ENCODE measurements at places on chromosomes 16 and 17.

GRCh38 chr16:27892879-27893278 lies 170.6 kb downstream of the GSG1L start:
- no peak overlapping the region for H3K27ac ChIP-seq
- no peak for DNase-seq
- no peaks in the 10 kb centered on the region for H3K36me3 ChIP-seq

DNA sequence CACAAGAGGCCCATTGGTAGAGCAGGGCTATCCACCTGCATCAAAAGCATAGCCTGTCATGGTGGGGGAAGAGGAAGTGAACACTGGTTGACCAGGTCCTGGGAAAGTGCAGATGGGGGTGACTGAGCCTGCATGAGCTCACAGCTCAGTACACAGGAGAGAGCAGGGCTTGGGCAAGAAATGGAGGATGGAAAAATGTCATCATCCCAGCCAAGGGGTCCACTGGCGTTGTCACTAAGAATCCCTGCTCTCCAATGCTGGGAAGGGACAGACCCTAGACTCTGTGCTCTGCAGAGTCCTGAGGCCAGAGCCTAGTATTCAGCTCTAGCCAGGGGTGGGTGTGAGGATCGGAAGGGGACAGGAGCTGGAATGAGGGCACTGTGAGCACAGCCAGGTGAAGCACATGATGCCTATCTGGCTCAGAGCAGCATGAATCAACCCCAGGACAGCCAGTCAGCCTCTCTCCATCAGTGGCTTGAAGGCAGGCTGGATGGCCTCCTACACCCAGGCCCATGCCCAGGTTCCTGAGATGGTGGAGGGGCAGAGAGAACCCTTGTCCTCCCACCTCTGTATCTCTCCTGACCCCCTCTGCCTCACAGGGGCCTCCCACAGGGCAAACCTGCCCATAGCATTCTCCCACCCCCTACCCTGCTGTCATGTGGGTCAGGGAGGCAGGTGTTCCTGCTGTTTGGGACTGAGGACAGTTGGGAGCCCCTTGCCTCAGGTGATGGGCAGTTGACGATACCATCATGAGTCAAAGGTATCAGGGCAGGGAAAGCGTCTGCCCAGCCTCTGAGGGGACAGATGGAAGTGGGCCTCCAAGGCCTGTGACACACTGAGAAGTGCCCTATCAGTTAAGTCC lies 13.8 kb upstream of the CTCF start:
- peak overlapping the region; percentile 19 for H3K4me3 ChIP-seq
- no peaks in the 10 kb centered on the region for H3K27me3 ChIP-seq
- peaks cover 43% of the 10 kb centered on the region for H3K4me1 ChIP-seq
- no peak for DNase-seq
- peaks cover 4% of the 10 kb centered on the region for H3K36me3 ChIP-seq

DNA sequence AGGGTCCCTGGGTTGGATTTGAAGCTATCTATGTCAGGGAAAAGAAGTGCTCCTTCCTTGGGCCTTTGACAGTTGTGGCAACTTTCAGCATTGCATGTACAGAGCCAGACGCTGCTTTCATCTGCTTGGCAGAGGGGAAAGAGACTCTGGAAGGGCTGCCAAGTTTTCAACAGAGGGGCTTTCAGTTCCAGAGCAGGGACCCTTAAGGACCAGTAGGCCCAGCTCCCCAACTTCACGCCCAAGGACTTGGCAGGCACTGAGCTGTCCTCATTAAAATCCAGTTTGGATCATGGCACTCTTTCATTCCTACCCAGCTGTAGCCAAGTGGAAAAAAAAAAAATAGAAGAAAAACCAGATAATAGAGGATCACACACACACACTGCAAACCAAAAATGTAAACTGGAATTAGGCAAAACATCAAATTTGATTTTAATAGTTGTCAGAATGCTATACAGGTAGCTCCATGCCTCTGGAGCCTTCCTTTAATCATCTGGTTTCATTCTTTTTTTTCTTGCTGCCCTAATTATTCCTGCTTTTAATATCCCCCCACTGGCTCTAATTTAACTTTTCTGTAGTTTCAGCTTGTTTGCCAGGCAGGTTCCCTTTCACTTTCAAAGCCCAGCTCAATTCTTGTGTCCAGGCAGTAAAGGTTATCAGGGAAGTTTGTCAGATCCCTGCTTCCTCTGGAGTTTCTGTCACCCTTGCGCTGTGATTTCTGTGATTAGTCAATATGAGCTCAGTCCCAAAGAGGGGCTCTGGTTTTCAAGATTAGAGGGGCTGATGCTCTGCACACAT lies 702.6 kb upstream of the CDH8 start:
- no peak overlapping the region for H3K27ac ChIP-seq
- no peak for DNase-seq
- H3K36me3 ChIP-seq = no peaks in the 10 kb centered on the region
- H3K27me3 ChIP-seq = no peaks in the 10 kb centered on the region
- no peak overlapping the region for H3K4me3 ChIP-seq

GRCh38 chr16:4322121-4323052 lies 6.5 kb downstream of the GLIS2 start:
- no peak overlapping the region for H3K4me3 ChIP-seq
- H3K27me3 ChIP-seq = no peaks in the 10 kb centered on the region
- H3K27ac ChIP-seq = no peak overlapping the region
- H3K36me3 ChIP-seq = no peaks in the 10 kb centered on the region

- H3K4me1 ChIP-seq = no peaks in the 10 kb centered on the region
- no peak overlapping the region for H3K4me3 ChIP-seq
- H3K36me3 ChIP-seq = no peaks in the 10 kb centered on the region
- DNase-seq = no peak
These were observed 7.1 kb upstream of the ZNF747 start for GRCh38 chr16:30541502-30542329.

DNA sequence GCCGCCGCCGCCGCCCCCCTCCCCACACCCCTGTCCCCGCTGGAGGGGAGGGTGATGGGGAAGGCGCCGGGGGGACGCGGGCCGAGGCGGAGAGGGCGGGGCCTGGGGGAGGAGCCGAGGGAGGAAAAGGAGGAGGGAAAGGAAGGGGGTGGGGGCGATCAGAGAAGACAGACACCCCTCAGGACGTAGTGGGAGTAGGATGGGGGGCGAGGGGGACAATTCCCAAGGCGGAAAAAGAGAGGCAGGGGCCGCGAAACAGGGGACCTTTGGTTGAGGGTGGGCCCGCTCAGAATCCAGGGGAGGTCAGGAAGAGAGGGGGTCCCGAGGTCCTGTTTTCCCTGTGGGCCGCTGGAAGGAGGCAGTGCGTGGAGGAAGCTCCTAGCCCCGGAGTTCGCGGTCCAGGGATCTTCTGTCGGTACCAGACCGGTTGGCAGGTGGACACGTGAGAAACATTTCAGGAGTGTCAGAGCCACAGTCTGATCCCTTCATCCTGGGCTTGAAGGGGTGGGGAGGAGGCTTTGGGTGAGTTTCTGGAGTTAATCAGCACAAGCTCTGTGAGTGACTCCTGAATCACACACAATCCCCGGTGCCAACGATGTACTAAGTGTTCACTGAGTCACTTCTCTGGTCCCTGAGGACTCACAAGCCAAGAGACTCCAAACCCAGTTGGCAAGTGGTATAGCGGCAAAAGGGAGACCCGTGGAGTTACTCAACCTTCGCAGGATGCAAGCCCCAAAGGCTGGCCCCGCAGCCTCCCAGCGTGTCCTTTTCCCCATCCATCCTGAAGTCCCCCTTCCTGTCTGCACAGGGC lies at the start of gene XYLT1:
Gene XYLT1, minus strand, starts transcription at position 53 of the 811 bp plus-strand sequence. CDS start 164 bp downstream, outside the sequence.
- no peaks in the 10 kb centered on the region for H3K27me3 ChIP-seq
- H3K36me3 ChIP-seq = peaks cover 2% of the 10 kb centered on the region
- peaks cover 34% of the 10 kb centered on the region for H3K4me1 ChIP-seq
- peak within 1 kb of the TSS; percentile 41 for H3K27ac ChIP-seq

- DNase-seq = no peak
- no peak overlapping the region for H3K4me3 ChIP-seq
- H3K27me3 ChIP-seq = no peaks in the 10 kb centered on the region
- H3K27ac ChIP-seq = no peak overlapping the region
- no peaks in the 10 kb centered on the region for H3K4me1 ChIP-seq
These were observed 1.0 kb upstream of the ADGRG3 start for GRCh38 chr16:57667048-57667525.

GRCh38 chr17:38425031-38425430 lies 3.2 kb upstream of the ARHGAP23 start:
- H3K27ac ChIP-seq = no peak overlapping the region
- H3K27me3 ChIP-seq = peaks cover 6% of the 10 kb centered on the region
- no peak for DNase-seq
- no peak overlapping the region for H3K4me3 ChIP-seq
- no peaks in the 10 kb centered on the region for H3K36me3 ChIP-seq

GRCh38 chr16:86930663-86931373 lies 352.5 kb downstream of the FOXL1 start:
- H3K27me3 ChIP-seq = peaks cover 8% of the 10 kb centered on the region
- H3K27ac ChIP-seq = no peak overlapping the region
- no peaks in the 10 kb centered on the region for H3K4me1 ChIP-seq
- DNase-seq = no peak
- no peaks in the 10 kb centered on the region for H3K36me3 ChIP-seq

DNA sequence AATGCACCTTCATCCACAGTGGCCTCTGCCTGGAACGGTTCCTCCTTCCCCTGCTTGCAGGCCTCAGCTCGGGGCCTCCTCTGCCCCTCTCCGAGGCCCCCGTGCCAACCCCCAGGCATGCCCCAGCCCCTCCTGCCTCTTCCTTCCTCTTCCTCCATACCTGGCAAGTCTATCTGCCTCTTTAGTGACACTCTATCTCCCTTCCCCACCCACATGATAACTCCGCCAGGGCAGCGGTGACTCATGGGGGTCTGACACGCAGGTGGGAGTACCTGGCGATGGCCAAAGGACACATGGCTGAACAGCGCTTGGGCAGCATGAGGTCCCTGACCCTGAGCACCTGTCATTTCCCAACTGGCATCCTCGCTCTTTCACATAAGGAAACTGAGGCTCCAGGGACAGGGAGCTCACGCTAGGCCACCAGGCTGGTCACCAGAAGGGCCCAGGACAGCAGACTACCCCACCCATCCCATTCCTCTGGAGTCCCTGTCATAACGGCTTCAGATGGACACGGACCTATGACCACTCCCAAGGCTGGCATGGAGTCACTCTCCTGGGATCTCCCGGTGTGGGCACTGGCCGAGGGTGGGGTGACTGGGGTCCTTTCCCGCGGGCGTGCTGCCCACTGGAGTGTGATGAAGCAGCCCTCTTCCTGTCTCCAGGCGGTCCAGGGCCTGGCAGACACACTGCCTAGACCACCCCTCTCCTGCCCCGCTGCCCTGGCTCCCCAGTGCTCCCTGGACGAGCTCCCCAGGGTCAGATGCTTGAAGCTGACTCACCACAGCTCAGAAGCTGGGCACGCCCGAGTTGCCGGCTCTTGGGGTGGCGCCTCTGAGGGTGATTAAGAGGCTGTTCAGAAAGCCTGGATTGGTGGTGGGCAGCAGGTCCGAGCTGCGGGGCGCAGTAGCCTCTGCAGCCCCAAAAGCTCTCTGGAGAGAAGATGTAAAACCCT lies 100.6 kb downstream of the ENGASE start:
- H3K36me3 ChIP-seq = no peaks in the 10 kb centered on the region
- no peak overlapping the region for H3K4me3 ChIP-seq
- no peaks in the 10 kb centered on the region for H3K27me3 ChIP-seq
- no peaks in the 10 kb centered on the region for H3K4me1 ChIP-seq
- no peak for DNase-seq

DNA sequence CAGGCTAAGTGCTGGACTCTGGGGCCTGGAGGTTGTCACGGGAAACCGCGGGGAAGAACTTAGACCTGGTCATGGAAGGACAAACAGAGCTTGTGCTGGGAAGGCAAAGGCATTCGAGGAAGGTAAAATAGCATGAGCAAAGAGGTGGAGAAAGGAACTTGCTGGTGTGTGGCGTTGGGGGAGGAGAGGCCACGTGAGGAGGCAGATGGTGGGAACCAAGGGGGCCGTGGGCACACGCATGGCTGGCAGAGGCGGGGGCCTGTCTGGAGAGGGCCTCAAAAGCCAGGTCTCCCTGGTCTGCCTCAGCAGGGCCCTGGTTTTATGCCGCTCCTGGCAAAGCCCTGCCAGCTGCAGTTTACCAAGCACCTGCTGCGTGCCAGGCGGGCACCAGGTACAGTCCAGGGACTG lies 15.3 kb downstream of the CORO7 start:
- no peak overlapping the region for H3K27ac ChIP-seq
- H3K36me3 ChIP-seq = peaks cover 65% of the 10 kb centered on the region
- no peaks in the 10 kb centered on the region for H3K27me3 ChIP-seq
- H3K4me1 ChIP-seq = no peaks in the 10 kb centered on the region
- DNase-seq = no peak
- no peak overlapping the region for H3K4me3 ChIP-seq

- H3K4me1 ChIP-seq = peaks cover 43% of the 10 kb centered on the region
- no peak for DNase-seq
- H3K36me3 ChIP-seq = no peaks in the 10 kb centered on the region
- no peak overlapping the region for H3K4me3 ChIP-seq
- no peaks in the 10 kb centered on the region for H3K27me3 ChIP-seq
These were observed 183.5 kb downstream of the SEC14L1 start for GRCh38 chr17:77324227-77324626.

GRCh38 chr16:73697336-73697735 lies 599.3 kb upstream of the PSMD7 start:
- H3K4me3 ChIP-seq = no peak overlapping the region
- no peak overlapping the region for H3K27ac ChIP-seq
- no peaks in the 10 kb centered on the region for H3K36me3 ChIP-seq
- H3K4me1 ChIP-seq = no peaks in the 10 kb centered on the region

DNA sequence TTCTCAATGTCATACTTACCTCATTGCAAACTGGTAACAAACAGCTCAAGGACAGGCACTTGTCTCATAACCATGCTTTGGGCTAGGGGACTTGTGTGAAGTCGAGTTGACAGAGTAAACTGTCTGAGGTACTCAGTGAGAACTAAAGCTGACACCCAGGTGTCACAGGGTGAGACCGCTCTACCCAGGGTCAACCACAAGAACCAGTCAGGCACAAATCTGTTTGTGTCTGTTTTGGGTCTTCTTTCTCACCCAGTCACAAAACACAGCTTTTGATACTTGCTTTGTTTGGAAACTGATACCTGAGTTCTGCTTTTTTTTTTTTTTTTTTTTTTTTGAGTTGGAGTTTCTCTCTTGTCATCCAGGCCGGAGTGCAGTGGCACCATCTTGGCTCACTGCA lies 161.1 kb downstream of the STX8 start:
- H3K27me3 ChIP-seq = no peaks in the 10 kb centered on the region
- no peak overlapping the region for H3K27ac ChIP-seq
- H3K4me3 ChIP-seq = no peak overlapping the region
- DNase-seq = no peak
- H3K36me3 ChIP-seq = no peaks in the 10 kb centered on the region

GRCh38 chr16:2814551-2815298 lies 2.3 kb upstream of the PRSS21 start:
- H3K4me1 ChIP-seq = no peaks in the 10 kb centered on the region
- H3K4me3 ChIP-seq = no peak overlapping the region
- no peak for DNase-seq
- H3K27me3 ChIP-seq = no peaks in the 10 kb centered on the region

GRCh38 chr17:14098246-14098645 lies 28.9 kb downstream of the COX10 start:
- H3K36me3 ChIP-seq = peaks cover 6% of the 10 kb centered on the region
- no peaks in the 10 kb centered on the region for H3K27me3 ChIP-seq
- H3K4me3 ChIP-seq = no peak overlapping the region
- H3K4me1 ChIP-seq = peaks cover 7% of the 10 kb centered on the region

DNA sequence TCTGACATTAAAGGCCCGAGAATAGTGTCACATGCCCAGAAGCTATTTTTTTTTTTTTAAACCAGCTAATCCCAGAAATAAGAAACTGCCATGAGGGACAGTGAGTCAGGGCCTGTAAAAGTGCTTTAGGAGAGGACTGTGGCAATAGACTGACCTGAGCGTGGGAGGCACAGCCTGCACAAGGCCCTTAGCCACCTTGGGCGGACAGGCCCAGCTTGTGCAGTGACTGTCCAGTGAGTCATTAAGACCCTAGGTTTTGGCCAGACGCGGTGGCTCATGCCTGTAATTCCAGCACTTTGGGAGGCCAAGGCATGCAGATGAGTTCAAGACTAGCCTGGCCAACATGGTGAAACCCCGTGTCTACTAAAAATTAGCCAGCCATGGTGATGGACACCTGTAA lies 343.0 kb upstream of the ZFHX3 start:
- no peak overlapping the region for H3K27ac ChIP-seq
- no peak overlapping the region for H3K4me3 ChIP-seq
- no peak for DNase-seq
- H3K36me3 ChIP-seq = no peaks in the 10 kb centered on the region
- H3K27me3 ChIP-seq = no peaks in the 10 kb centered on the region

All from CD4-positive, CD25-positive, alpha-beta regulatory T cell (primary cell).